ENCODE measurements at places on chromosomes 11 and 22.
A peak's percentile ranks its signal among the peaks of the same experiment; 100 is the strongest.

GRCh38 chr11:102489186-102490145 lies 36.9 kb upstream of the TMEM123 start:
- DNase-seq, result no peak

- DNase-seq, result no peak
Measured at GRCh38 chr11:69174841-69175240, 19.1 kb downstream of the SMIM38 start.

DNA sequence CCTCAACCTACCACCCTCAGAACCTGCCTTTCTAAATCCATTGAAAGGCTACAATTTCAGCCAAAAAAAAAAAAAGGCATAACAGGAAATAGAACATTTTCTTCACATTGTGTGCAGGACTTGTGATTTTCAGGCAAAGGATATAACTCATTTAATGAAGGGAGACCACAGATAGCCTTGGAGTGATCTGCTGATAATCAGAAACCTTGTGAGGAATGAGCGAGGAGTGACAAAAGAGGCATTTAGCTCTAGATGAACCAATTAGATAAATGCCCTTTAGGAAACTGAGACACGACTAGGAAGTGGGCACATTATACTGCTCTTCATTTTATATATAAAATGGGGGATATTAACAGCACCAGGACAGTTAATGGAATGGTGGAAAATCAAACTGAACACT lies 216.5 kb upstream of the GRIA4 start:
- no peak for DNase-seq

DNA sequence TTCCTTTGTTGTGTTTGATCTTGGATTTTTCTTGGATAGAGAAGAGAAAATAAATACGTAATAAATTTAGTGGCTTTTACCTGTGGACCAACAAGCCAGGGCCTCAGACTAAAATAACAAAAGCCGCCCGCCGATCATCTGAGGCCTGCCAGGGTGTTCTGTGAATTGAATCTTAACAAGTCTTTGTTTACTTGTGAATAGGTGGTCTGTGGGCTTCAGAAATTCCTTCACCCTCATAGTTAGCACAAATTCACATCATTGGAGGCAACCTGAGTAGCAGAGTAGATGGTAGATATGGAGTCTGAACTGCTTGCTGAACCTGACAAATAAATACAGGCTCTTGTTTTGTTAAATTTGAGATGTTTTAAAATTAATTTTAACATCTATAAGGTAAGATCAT lies 176.3 kb upstream of the MTNR1B start:
- DNase-seq, result no peak

DNA sequence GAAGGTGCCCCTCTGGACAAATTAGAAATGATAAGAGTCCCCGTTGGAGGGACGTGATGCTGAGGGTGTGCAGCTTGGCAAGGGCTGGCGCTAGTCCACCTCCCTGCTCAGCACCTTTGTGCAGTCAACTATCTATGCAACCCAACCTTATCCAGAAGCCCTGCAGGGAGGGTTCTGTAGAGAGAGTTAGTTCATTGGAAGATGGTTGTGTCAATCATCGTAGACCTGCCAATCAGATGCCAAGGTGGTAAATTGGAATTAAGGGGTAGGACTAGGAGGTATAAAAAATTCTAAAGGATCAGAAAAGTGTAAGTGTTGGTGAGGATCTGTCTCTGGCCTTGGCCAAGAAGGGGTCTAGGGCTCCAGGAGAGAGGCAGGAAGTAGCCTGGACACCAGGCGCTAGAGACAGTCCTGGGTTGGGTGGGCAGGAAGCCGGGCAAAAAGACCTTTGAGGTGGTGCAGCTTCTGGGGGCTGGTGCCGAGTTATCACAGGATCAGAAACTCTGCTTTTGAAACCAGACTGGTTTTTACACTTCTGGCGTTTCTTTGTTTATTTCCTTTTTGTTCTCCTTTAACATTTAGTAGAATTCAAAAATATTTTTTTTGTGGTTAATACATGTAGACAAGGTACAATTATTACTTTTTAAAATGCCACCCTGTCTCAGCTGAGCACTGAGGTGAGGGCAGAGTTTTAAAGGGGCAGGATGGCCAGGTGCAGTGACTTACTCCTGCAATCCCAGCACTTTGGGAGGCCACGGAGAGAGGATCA lies 1.6 kb downstream of the C1QTNF6 start:
- DNase-seq, result peak; percentile 85

DNA sequence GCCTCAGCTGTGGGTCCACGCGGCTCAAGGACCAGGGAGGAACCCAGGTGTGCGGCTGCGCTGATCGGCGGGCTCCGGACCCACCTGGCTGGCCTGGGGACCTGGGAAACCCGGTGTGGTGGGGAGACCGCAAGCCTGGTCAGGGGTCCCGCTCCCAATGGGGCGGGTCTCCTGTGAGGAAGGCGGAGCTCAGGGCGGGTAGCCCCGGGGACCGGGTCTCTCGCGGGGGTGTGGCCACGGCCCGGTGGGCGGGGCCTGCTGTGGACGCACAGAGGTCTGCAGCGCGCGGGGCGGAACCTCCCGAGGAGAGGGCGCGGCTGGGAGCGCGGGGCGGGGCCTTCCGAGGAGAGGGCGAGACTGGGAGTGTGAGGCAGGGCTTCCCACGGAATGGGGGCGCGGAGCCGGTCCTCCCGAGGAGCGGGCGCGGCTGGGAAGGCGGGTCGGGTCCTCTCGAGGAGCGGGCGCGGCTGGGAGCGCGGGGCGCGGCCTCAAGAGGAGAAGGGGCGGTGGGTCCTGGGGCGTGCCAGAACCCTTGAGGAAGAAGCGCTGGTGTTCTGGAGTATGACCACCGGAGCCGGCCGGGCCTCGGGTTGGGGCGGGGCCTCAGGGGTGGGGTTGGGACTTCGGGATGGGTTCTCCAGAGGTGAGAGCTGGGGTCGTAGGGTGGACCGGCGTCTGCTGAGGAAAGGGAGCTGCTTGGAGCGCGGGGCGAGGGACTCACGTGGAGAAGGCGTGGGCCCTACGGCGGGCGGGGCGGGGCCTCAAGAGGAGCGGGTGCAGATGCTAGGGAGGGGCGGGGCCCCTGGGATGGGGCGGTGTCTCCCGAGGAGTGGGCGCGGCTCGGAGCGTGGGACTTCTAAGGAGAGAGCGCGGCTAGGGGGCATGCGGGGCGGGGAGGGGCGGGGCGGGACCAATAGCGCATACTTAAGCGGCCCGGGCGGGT lies 20.8 kb downstream of the DGCR6L start:
- peak; percentile 79 for DNase-seq

GRCh38 chr11:31926816-31927528 lies 115.8 kb upstream of the PAX6 start:
- DNase-seq, result no peak

Data from ELR (cell line).